Epithelial cell of umbilical artery (primary cell): ENCODE measurements at places on chromosomes 1 and 21. TPM values are rescaled to one million over a fixed set of nuclear protein-coding genes. Genes with fewer than 3 reads are reported as not detected.

Gene BTF3L4
- total RNA-seq = 79.3 and 102 TPM in 2 replicates

Gene TMCC2
- 1.8 and 1.9 TPM in 2 replicates for total RNA-seq

Gene S100PBP
- total RNA-seq = 17.5 and 34.5 TPM in 2 replicates

Gene TMEM200B
- 0.65 and 1.8 TPM in 2 replicates for total RNA-seq

Gene OPTC
- total RNA-seq = not detected in 2 replicates
